ENCODE measurements at places on chromosomes 13 and 19.

- no peak for DNase-seq
Measured at GRCh38 chr13:111944171-111944583, 122.8 kb upstream of the SOX1 start.

DNA sequence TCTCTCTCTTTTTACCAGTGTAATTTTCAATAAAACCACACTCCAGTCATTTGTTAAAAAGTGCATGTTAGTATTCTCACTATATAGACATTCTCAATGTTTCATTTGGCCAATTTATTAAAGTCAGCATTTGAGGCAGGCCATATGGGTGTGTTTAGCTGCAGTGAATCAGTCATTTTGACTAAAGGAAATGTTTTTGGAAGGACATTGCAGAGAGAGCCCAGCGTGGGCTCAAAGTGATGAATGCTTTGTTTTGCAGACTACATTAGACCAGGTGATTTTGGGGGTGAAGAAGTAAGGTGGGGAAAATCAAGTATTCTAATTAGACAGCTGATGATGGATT is 116.7 kb downstream of the POSTN start:
- no peak for DNase-seq

- no peak for DNase-seq
Measured at GRCh38 chr19:55959996-55960675, 12.5 kb downstream of the NLRP8 start.

- DNase-seq, result no peak
Measured at GRCh38 chr13:92354583-92354982, 872.0 kb upstream of the GPC6 start.

GRCh38 chr13:67128136-67128535 is 102.0 kb downstream of the PCDH9 start:
- DNase-seq, result no peak

GRCh38 chr19:31427857-31428256 is 78.6 kb upstream of the TSHZ3 start:
- no peak for DNase-seq
